ENCODE measurements at places on chromosomes 11 and 22.

DNA sequence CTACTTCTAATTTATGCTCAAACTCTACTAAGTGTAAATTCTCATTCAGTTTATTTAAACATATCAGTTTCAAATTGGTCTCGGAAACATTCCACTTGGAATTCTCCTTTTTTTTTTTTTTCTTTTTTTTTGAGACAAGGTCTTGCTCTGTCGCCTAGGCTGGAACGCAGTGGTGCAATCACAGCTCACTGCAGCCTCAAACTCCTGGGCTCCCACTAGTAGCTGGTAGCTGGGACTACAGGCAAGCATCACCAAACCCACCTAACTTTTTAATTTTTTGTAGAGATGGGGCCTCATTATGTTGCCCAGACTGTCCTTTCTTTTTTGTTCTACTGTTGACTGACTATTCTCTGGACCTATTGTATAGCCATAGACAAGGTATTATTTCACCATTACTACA is 33.3 kb upstream of the CCDC81 start:
- no peak for DNase-seq

GRCh38 chr22:33337524-33337923 is 279.3 kb upstream of the SYN3 start:
- DNase-seq, result no peak

- peak; percentile 61 for DNase-seq
Measured at GRCh38 chr11:70191495-70192140, 11.5 kb upstream of the FADD start.

GRCh38 chr11:61041755-61042518 is 60.4 kb upstream of the CD5 start:
- no peak for DNase-seq

DNA sequence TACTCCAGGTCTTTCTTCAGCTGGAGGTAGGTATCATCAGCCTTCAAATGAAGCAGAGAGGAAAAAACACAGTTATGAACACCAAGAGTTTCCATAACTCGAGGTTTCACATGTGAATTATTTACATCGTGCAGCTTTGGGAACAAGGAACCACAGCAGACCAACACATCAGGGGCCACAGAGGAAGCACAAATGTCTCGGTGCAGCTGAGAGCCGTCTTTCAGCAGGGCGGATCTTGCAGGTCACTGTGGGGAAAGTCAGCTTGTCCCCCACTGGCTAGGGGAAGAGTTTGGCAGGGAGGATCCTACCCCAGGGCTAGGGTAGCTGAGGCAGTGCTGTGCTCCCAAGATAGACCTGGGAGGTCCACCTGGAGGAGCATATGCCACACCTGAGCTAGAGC is 74.7 kb downstream of the C11orf58 start:
- DNase-seq, result no peak

DNA sequence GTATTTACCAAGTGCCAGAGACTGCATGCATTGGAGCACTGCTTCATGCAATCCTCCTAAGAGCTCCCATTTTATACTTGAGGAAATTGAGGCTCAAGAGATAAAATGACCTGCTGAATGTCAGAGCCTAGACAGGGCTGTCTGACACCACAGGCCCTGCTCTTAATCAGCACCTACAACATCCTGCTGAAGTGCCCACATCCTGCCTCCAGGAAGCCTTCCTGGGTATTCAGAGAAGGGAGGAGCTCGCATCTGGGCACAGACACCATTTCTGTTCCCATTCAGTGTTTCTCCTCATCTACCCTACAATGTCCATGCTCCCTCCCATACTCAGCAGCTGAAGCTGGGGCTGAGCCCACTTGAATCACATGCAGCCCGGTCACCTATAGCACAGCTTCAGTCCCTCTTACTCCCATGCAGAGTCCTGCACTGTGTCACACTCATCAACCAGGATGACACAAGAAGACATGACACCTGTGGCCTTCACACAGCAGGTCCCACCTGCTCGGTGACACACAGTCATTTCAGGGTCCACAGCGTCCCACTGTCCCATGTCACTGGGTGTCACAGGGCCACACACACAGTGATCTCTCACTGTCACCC is 53.1 kb downstream of the PDE2A start:
- no peak for DNase-seq

DNA sequence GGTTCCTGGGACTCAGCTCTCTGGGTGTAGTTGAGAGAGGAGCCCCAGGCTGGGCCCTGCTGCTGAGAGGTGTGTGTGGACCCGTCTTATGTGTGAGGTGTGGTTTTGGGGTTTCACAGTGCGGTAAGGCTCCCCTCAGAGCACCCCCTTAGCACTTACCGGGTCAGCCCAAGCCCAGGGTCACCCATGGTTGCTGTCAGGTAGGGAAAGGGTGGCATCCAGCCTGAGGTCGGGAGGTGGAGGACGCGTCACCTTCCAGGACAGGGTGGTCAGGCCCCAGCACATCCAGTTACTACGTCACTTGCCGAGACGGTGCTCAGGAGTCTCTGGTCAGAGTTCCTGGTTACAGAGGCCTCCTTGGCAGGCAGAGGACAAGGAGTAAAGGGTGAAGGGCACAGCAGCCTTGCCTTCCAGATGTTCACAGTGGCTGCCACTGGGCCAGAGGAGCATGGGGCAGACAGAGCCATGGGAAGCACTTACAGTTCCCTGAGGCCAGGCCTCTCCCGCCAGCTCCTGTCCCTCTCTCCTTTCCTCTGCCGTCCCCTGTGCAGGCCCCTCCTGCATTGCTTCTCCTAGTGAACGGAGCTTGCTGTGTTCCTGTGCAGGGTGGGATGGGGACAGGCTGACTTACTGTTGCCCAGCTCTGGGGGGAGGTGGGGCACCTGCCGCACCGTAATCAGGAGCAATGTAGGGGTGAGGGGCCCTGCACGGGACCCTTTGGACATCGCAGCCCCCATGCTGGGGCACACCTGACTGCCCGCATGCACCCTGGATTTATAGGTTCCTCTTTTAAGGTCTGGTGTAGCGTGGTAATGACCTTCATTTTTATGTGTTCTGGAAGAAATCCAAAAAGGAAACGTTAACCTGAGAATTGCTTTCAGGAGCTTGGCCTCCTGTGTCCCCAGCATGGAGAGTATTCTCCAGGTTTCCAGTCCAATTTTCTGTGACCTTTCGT is 285.9 kb downstream of the TBC1D22A start:
- DNase-seq, result no peak

DNA sequence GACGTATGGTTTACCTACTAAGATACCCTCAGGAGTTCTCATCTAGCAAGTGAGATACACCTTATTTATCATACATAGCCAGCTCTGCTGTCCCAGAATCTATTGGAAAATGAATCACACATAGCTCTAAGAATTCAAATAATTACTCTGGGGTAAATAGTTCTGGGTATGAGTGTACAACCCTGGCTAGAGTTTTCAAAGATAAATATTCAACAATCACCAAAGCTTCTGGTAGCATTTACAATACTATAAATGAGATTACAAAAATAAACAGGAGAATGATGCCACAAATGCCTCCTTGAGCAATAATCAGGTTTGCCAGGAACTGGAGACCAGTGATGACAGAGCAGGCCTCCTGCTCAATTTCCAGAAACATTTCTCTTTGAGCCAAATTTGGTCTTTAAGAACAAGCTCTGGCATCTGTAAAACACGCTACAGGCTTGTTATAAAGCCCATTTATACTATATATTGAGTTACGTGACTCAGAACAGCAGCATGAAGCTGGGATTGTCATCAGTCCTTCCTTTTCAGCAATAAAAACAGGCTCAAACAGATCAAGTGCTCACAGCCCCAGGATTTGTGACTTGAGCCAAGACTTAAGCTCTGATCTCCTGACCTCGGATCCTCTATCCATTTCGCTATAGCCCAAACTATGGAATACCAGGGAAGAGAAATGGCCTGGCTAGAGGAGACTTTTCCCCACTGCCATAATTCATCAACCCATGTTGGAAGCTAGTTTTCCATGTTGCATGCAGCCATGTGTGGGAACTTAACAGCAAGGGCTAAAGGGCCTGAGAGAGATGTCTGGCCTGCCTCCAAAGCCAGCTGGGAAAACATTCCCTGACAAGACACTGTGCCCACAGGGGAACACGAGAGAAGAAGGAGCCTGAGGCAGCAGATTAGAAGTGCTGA is 19.7 kb downstream of the RAB30 start:
- no peak for DNase-seq

DNA sequence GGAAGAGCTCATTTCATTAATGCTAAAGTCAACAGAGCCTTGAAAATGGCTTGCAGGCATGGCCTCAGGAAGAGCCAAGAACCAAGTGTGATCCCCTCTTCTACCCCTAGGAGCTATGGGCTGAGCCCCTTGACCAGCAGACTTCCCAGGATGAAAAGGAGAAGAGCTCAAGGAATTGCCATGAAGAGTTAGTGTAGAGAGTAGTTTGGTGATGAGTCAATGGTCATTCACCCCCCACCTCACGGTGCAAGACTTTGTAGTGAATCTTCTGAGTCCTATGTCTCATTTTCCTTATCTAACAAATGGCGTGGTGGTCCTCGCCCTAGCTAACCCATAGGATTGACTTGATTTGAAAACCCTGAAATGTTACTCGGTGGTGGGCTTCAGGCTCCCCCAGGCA is 422.4 kb upstream of the CADM1 start:
- DNase-seq, result no peak

DNA sequence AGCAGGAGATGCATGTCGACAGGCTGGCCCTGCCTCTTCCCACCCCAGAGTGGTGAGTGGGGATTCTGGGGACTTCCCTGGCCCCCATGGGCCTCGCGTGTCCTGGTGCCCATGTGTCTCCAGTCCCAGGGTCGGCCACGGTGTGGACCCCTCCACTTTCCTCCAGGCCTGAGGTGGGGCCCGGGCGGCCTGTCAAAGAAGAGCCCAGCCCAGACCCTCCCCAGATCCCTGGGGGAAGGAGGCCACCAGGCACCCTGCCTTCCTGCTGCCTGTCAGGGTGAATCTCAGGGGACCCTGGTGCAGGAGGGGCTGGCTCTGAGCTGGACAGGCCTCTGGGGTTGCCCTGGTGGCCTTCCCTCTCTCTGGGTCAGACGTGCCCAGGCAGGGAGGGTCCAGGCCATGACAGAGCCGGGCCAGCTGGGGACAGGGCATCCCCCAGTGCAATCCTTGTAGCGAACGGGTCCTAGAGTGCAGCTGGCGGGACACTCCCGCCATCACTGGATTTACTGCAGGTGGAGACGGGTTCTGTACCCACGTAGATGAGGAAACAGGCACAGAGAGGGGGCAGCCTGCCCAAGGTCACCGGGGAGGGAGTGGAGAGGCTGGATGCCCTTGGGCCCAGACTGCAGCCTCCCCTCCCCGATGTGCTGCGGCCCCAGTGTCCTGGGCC is 13.5 kb upstream of the MUC6 start:
- no peak for DNase-seq

- DNase-seq, result no peak
Measured at GRCh38 chr11:63590024-63590788, 24.0 kb downstream of the PLAAT3 start.

- DNase-seq, result no peak
Measured at GRCh38 chr22:38097557-38098409, 12.7 kb downstream of the BAIAP2L2 start.

DNA sequence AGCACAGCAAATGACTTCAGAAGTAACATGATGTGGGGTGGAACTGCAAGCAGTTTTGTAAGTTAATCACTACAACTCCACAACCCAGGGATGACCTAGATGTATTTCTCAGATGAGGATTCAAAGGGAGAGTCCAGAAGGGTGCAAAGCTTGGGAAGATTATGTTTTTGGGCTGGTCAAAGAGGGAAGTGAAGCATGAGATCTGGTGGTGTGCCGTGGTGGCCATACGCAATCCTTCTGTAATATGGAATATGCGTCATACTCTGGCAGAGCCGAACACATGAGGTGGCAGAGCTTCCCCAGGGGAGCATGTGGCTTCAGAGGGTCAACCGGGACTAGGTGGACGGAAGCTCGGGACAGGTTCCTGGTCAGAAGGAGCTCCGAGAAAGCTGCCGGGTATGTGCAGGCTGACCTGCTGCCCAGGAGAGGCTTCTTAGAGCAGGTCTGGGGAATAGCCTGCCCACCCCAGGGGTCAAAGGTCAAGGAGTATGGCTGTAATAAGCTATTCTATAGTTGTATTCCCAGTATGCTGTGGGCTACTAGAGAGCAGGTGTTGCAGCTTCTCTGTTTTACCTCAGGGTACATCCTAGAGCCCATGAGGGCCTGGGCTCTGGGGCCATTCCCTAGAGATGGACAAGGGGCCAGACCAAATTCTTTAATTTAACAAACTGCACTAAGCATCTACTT is 70.1 kb upstream of the PHOX2A start:
- DNase-seq, result no peak

DNA sequence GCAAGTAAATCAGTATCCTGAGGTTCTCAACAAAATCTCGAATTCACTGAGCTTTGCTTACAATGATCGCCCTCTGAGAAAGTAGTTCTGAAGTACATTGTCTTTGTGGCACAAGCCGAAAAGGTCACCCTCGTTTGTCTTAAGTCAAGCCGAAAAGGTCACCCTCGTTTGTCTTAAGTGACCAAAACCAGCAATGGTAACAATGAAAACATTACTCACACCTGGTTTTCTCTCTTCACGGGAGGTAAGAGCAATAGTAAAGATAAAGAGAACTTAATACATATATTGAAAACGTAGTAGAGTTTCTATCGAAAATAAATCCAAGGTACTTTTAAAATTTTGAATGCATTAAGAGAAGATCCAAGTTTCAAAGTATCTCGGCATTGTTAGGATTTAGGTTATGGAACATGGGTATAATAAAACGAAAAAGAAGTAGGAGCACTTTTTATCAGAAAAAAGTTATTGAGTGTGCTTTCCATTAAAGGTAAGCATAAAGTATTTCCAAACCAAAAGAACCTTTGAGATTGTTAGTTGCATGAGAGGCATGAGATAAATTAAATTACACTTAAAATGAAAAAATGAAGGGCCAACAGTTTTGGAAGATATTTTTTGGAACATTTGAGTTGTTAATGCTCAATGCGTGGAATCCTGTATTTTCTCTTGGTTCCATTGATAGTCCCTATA is 1.2 kb downstream of the BARX2 start:
- no peak for DNase-seq

DNA sequence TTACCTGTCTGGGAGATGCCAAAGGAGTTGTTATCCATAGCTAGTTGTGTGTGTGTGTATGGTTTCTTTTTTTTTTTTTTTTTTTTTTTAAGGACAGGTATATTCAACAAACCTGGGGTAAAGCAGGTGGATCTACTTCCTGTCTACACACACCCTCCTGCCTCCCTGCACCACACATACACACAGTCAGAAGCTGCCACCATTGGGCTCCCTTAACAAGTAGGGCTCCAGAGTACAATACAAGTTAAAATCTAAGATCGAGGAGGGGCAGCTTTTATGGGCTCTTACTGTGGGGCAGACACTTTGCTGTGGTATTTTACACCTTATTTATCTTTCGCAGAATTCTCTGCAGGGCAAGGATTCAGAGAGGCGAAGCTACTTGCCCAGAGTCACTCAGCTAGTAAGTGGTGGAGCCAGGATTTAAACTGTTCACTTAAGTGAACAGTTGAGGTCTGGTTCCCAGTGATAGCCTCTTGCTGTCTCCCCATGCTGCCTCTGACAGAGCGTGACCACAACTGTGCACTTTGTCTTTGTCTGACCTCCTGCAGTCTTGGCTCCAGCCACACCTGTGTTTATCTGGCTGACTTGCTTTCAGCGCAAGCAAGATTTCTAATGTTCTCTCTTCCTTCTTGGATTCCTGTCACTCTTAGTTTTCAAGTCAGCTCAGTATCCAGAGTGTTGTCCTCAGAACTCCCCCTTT is 135.0 kb downstream of the CSNK2A3 start:
- no peak for DNase-seq

GRCh38 chr22:24407278-24407665 is 20.1 kb upstream of the ADORA2A start:
- DNase-seq, result no peak

Data from stimulated activated CD4-positive, alpha-beta T cell treated with anti-CD3 and anti-CD28 coated beads, Interleukin-2, amount 100 ng/mL, for 48 hours (primary cell).